Smooth muscle cell of bladder (primary cell): ENCODE measurements at places on chromosomes 7 and 10. TPM values are rescaled to one million over a fixed set of nuclear protein-coding genes. Genes with fewer than 3 reads are reported as not detected.

Gene ASL
- total RNA-seq, result 28.0 and 44.1 TPM in 2 replicates

Gene AOAH
- total RNA-seq, result not detected in 2 replicates

Gene SPACDR
- 0.14 and 0.28 TPM in 2 replicates for total RNA-seq

Gene REPIN1
- total RNA-seq, result 34.6 and 38.4 TPM in 2 replicates

Gene ABCF2
- total RNA-seq, result 60.3 and 62.2 TPM in 2 replicates

Gene OPN4
- total RNA-seq, result not detected in 2 replicates

Gene MAGI2
- 8.2 and 8.5 TPM in 2 replicates for total RNA-seq

Gene MALRD1
- 0.83 and 1.00 TPM in 2 replicates for total RNA-seq
